ENCODE measurements at places on chromosomes 16 and 17. TPM values are rescaled to one million over a fixed set of nuclear protein-coding genes. Genes with fewer than 3 reads are reported as not detected.

HAS3 gene
- total RNA-seq = 0.75 TPM

ST6GALNAC1 gene
- total RNA-seq = 2.1 TPM

DNA sequence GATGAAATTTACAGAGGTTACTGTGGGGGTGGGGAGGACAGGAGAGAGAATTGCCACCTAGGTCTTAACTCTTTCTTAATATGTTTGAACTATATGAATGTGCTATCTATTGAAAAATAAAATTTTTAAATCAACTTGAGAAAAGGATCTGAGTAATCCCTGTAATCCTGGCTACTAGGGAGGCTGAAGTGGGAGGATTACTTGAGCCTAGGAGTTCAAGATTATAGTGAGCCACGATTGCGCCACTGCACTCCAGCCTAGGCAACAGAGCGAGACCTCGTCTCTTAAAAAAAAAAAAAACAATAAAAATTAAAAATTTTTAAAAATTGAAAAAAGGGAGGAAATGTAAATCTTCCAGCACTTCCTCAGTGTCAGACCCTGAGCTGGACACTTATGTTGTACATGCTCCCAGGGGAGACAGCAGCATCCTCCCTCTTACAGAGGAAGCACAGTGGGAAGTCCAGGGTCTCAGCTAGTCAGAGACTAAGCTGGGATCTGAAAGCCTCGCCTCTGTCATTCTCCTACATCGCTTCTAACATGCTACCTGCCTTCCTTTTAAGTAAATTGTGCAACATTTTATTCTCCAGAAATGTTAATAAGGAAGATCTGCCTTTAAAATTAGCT, 21.9 kb downstream of the PMM2 start:
- H3K4me1 ChIP-seq = peaks cover 3% of the 10 kb centered on the region
- H3K27ac ChIP-seq = no peak overlapping the region
- peaks cover 24% of the 10 kb centered on the region for H3K36me3 ChIP-seq

GRCh38 chr16:85329059-85329812, 217.0 kb upstream of the CIBAR2 start:
- H3K4me3 ChIP-seq = no peak overlapping the region
- H3K27me3 ChIP-seq = no peaks in the 10 kb centered on the region
- no peak overlapping the region for H3K27ac ChIP-seq
- H3K4me1 ChIP-seq = no peaks in the 10 kb centered on the region

DNA sequence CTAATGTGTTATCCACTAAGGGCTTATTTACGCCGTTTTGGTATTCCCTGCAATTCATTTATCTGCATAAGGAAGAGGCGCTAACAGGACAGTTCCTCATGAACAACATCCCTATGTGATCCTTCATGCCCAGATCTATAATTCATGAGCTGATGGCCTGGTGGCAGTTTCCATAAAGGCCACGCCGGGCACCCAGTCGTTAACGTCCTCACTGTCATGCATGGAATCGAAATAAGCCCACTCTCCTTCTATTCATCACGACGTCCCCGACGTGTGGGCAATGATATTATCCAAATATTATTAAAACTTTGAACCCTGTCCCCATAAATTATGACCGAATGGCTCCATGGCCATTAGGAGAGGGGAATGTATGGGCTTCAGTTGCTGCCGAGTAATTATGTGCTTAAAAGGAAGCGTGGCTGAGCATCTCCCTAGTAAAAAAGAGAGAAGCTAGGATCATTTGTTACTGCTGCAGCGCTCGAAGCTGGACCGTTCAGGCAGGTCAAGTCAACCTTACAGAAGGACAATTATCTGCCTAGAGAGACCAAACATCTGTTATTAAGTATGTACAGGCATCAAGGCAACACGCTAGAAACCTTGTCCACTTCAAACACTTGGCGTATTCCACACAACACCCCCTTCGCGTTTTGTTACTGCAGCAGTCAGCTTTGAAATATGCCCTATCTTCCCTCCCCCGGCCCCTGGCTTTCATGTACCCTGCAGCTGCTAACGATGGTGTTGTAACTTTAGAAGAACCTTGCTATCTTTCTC, 94.0 kb upstream of the SALL1 start:
- H3K4me3 ChIP-seq = no peak overlapping the region
- DNase-seq = no peak
- peaks cover 10% of the 10 kb centered on the region for H3K4me1 ChIP-seq
- H3K27me3 ChIP-seq = no peaks in the 10 kb centered on the region
- no peak overlapping the region for H3K27ac ChIP-seq

DNA sequence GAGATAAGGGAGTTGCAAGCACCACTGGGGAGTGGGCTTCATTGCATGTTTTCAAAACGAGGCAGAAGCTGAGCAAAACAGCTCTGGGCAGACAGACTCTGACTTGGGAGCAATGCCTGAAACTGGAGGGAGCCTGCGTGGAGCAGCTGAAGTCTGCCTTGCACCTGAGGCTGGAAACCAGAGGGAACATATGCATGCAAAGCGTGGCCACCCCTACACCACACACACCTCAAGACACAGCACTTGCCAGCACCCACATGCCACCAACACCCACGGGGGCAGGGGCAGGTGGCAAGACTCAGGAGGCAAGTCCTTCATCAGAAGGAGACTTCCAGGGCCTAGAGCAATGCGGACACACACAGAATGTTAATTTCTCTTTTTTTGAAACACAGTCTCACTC, 45.8 kb downstream of the COTL1 start:
- no peak overlapping the region for H3K27ac ChIP-seq
- H3K4me1 ChIP-seq = no peaks in the 10 kb centered on the region
- H3K36me3 ChIP-seq = no peaks in the 10 kb centered on the region

GRCh38 chr17:1042486-1042885, 45.6 kb downstream of the TIMM22 start:
- H3K27me3 ChIP-seq = no peaks in the 10 kb centered on the region
- no peak overlapping the region for H3K4me3 ChIP-seq
- no peaks in the 10 kb centered on the region for H3K4me1 ChIP-seq

GRCh38 chr16:69930117-69930776, 20.9 kb upstream of the CLEC18A start:
- no peak overlapping the region for H3K27ac ChIP-seq
- peaks cover 4% of the 10 kb centered on the region for H3K36me3 ChIP-seq
- no peaks in the 10 kb centered on the region for H3K27me3 ChIP-seq
- no peaks in the 10 kb centered on the region for H3K4me1 ChIP-seq
- H3K4me3 ChIP-seq = no peak overlapping the region

DNA sequence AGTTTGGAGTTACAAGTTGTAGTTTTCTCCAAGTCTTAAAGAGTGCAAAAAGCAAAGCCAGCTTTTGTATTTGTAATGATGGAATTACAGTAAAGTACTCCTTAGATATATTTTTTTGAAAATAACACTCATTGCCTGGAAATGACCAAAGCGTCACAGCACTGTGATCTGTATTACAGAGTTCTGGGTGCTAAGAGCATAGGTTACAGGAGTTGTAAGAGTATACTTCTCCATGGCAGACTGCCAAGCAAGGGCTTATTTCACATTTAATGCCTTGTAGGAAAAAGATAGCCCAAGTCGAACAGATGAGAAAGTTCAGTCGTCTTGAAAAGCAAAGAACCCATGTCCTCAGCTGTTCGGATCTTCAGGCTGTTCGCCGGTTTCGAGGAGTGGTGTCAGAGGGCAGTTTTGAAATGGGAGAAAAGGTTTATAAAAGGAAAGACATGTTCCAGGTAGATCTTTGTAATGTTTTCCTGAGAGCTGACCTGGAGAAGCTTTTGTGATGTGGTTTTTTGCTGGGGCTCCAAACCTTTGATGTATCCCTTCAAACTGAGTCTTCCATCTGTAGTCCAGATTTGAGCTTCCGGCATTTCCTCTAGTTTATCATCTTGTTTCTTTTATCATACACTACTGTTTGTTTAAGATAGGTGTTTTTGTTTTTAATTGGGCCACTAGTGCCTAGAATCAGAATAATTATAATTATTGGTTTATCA, 41.3 kb downstream of the ERCC4 start:
- H3K27me3 ChIP-seq = no peaks in the 10 kb centered on the region
- H3K36me3 ChIP-seq = no peaks in the 10 kb centered on the region
- no peak overlapping the region for H3K4me3 ChIP-seq
- no peak for DNase-seq

GRCh38 chr17:29136998-29137730, 43.0 kb downstream of the MYO18A start:
- no peaks in the 10 kb centered on the region for H3K27me3 ChIP-seq
- peaks cover 30% of the 10 kb centered on the region for H3K4me1 ChIP-seq
- H3K36me3 ChIP-seq = no peaks in the 10 kb centered on the region
- no peak overlapping the region for H3K4me3 ChIP-seq

DNA sequence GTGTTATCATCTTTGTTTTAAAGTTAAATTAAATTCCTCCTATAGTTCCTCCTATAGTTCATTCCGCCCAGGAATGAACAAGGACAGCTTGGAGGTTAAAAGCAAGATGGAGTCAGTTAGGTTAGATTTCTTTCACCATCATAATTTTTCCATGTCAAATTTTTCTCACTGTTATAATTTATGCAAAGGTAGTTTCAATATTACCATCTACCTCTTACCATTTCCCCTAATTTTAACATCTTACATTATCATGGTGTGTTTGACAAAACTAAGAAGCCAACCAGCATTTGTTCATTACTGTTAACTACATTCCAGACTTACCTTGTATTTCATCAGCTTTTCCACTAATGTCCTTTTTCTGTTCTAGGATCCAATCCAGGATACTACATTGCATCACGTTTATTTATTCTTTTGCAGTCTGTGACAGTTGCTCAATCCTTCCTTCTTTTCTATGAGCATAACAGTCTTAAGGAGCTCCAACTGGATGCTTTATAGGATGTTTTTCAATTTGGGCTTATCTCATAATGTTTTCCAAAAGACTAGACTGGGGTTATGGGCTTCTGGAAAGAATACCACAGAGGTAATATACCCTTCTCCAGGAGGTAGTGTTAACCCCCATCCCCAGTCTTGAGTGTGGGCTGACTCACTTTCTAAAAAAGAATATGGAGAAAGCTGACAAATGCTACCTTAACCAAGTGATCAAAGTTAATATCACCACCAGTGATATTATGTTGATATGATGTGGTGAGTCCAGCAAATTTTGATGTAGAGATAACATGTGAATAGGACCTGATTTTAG, 158.5 kb downstream of the PPM1E start:
- no peaks in the 10 kb centered on the region for H3K27me3 ChIP-seq
- H3K36me3 ChIP-seq = no peaks in the 10 kb centered on the region
- peak overlapping the region; percentile 64 for H3K27ac ChIP-seq
- no peak for DNase-seq
- no peaks in the 10 kb centered on the region for H3K4me1 ChIP-seq

DNA sequence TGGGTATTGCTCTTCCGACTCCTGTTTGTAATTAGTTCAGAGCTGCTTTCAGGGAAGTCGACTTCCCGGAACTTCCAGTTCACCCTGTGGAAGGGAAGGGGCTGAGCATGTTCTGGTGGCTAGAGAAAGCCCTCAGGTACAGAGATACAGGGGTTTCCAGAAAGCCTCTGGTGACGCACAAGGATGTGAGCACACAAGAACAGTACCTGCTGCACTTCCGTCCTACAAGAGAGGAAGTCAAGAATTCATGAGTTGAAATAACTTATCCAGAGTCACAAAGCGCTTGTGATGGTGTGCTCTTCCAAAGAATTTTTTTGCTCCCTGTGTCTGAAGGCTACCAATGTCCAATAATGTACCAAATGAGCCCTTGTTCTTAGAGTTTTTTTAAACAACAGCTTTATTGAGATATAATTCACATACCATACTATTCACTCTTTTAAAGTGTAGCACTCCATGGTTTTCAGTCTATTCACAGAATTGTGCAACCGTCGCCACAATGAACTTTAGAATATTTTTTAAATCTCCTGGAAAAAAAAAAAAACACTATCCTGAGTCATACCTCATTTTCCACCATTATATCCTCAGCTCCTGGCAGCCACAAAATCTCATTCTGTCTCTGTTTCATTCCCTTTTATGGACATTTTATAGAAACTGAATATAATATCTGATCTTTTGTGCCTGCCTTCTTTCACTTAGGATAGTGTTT, 327.6 kb downstream of the CDH13 start:
- DNase-seq = no peak
- H3K4me3 ChIP-seq = no peak overlapping the region
- no peaks in the 10 kb centered on the region for H3K36me3 ChIP-seq
- H3K4me1 ChIP-seq = peaks cover 3% of the 10 kb centered on the region
- no peak overlapping the region for H3K27ac ChIP-seq
- H3K27me3 ChIP-seq = no peaks in the 10 kb centered on the region

- no peak overlapping the region for H3K4me3 ChIP-seq
- DNase-seq = no peak
- no peaks in the 10 kb centered on the region for H3K36me3 ChIP-seq
- no peaks in the 10 kb centered on the region for H3K4me1 ChIP-seq
- no peak overlapping the region for H3K27ac ChIP-seq
- no peaks in the 10 kb centered on the region for H3K27me3 ChIP-seq
These were observed 29.3 kb upstream of the RBL2 start for GRCh38 chr16:53404959-53405358.

DNA sequence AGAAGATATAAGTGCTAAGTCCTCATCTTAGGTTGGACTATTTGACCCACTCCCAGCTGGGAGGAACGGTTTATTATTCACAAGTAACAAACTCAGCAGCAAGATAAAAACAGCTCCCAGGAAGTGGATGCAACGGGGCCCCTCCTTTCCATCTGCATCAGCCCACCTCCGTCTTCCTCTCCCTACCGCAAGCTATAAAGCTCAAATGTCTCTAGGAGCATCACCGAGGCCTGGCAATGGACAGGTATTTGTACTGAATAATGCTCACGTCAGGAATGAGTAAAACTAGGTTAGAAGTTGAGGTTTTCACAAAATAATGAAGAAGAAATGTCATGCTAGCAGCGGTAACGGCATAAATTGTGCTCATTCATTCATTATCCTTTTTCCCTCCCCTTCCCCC, 408.7 kb upstream of the PSMD7 start:
- no peaks in the 10 kb centered on the region for H3K4me1 ChIP-seq
- no peak for DNase-seq
- no peak overlapping the region for H3K27ac ChIP-seq
- H3K4me3 ChIP-seq = no peak overlapping the region

DNA sequence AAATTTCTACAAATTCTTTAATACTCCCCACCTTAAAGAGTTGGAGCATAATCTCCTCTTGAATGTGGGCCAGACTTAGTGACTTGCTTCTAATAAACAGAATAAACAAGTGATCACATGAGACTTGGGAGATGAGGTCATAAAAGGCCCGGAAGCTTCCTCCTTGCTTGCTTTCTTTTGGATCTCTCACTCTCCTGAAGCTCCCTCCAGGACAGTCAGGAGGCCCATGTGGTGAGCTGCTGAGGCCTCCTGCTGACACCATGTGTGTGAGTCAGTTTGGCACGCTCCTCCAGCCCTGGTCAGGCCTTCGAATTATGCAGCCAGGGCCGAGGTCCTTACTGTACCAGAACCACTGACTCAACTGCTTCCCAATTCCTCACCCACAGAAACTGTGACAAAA, 53.2 kb downstream of the NDEL1 start:
- no peak overlapping the region for H3K27ac ChIP-seq
- peaks cover 48% of the 10 kb centered on the region for H3K36me3 ChIP-seq
- DNase-seq = no peak

DNA sequence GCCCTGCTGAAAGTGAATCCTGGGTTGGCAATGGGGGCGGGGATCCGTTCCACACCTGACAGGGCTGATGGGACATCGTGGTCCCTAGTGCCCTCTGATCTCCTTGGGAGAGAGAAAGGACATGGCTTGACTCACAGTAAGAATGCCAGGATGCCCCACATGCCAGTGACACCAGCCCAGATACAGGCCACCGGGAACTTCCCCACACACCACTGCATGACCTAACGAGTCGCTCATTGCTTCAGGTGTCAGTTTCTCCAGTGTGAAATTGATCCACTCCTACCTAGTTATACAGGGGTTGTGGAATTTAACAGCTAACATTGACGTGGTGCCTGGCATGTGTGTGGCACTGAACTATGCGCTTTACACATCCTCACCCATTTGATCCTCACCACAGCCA, 7.5 kb downstream of the CD300LG start:
- no peak overlapping the region for H3K27ac ChIP-seq
- H3K4me1 ChIP-seq = no peaks in the 10 kb centered on the region
- H3K4me3 ChIP-seq = no peak overlapping the region
- DNase-seq = no peak
- no peaks in the 10 kb centered on the region for H3K36me3 ChIP-seq
- no peaks in the 10 kb centered on the region for H3K27me3 ChIP-seq
